ENCODE measurements at places on chromosomes 3 and 15.

- DNase-seq: no peak
Observed at GRCh38 chr15:63708126-63708772, 111.1 kb downstream of the FBXL22 start.

DNA sequence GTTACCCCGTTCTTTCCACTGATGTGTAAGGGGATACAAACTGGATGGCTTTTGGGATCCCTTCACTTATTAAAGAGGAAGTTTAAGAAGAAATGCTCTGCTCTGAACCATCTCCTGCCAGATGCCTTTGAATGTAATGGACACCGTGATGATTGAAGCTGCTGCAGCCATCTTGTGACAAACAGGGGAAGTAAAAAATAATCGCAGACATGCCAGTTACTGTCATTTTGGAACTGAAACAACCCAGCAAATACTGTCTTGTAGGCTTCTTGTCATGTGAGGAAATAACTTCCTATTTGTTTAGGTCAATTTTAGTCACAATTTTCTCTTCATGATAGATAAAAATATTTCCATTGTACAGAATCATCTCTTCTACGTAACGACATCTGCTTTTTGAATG is 224.0 kb downstream of the CHL1 start:
- DNase-seq: no peak

- no peak for DNase-seq
Observed at GRCh38 chr3:35640190-35641165, 1.2 kb downstream of the ARPP21 start.

- no peak for DNase-seq
Observed at GRCh38 chr3:195524171-195524896, 18.8 kb downstream of the PPP1R2 start.

GRCh38 chr3:195115600-195116406 is 155.2 kb downstream of the XXYLT1 start:
- no peak for DNase-seq

GRCh38 chr15:50786871-50787270 is 21.4 kb upstream of the SPPL2A start:
- DNase-seq: no peak
